Bronchus fibroblast of lung (primary cell): ENCODE measurements at places on chromosomes 3 and 15. TPM values are rescaled to one million over a fixed set of nuclear protein-coding genes. Genes with fewer than 3 reads are reported as not detected.

Gene TM4SF4
- under 0.01 TPM in 1 of 2 replicates, not detected in the other for total RNA-seq

Gene ALS2CL
- total RNA-seq, result 0.15 and 0.17 TPM in 2 replicates

Gene CHRM5
- total RNA-seq, result not detected in 2 replicates

Gene AZI2
- total RNA-seq, result 48.6 and 77.7 TPM in 2 replicates

Gene SLC51B
- total RNA-seq, result not detected in 2 replicates

Gene FAM227B
- total RNA-seq, result 3.0 and 3.4 TPM in 2 replicates

Gene SGO1
- 9.5 and 11.8 TPM in 2 replicates for total RNA-seq

Gene TRIM42
- not detected in 2 replicates for total RNA-seq

Gene CEP97
- 7.7 and 10.4 TPM in 2 replicates for total RNA-seq

Gene AADACL2
- total RNA-seq, result not detected in 2 replicates

Gene SLC28A2
- not detected in 2 replicates for total RNA-seq

Gene ASB14
- not detected in 2 replicates for total RNA-seq

Gene VPS13C
- 10.7 and 12.1 TPM in 2 replicates for total RNA-seq

Gene SPINK8
- total RNA-seq, result not detected in 2 replicates

Gene MNS1
- 1.8 and 3.4 TPM in 2 replicates for total RNA-seq

Gene KY
- not detected in 2 replicates for total RNA-seq

Gene HAUS2
- 52.6 and 65.0 TPM in 2 replicates for total RNA-seq
